ENCODE measurements at places on chromosomes 13 and 19.

DNA sequence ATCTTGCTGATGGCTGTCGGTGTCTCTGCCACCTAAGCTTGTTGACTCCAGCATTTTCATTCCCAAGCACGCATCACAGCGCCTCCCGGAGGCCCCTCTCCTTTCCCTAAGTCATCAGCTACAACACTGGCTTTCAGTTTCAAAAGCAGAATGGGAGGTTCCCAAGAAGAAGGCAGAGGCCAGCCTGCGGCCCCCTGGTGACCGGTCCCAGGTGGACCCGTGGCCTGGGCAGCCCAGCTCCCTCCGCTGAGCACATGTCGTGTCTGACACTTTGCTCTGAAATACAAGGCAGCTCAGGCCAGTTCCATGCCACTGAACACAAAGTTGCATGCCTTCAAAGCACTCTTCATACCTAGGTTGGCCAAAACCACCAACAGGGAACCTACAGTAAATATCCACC is 8.5 kb downstream of the MLLT1 start:
- no peak for DNase-seq

DNA sequence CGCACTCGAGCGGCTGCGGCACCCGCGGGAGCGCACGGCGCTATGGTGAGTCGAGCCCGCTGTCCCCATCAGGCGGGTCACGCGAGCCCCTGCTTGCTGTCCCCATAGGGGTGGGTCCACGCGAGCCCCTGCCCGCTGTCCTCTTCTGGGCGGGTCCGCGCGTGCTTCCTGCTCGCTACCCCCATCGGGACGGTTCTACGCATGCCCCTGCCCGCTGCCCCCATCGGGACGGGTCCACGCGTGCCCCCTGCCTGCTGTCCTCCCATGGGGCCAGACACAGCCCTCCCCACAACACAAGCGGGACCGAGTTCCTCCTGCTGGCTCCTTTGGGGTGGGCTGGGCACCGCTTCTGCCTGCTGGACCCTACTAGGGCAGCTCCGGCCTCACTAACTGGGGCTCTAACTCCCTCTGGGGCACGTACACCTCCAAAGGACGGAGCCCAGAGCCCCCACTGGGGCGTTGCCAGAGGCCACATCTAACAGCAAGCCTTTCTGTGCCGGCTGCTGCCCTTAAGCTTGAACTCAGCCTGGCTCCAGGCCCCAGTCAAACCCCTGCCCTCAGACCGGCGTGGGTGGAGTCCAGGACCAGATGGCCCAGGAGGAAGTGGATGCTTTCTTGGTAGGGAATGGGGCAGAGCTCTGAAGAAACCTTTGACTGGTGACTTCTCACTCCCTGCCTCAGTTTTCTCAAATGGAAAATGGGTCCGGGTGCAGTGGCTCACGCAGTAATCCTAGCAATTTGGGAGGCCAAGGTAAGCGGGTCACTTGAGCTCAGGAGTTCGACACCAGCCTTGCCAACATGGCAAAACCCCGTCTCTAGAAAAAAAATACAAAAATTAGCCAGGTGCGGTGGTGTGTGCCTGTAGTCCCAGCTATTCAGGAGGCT is 722 bp downstream of the COLGALT1 start:
- DNase-seq, result no peak

DNA sequence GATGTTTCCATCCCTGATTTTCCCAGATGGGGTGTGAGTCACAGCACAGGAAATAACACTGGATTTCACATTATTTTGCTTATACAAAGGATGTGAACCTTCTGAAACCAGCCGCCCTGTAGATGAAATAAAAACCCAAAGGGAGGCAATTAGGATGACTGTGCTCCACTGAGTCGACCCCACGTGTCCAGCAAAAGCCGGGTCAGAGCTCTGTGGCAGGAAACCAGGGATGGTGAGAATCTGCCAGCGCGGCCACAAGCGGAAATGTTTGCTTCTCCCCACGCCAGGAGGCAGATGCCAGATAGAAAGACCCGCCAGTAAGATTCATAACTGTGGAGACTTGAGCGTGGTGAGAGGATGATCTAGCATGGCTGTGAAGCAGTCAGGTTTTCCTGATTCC is 764.4 kb downstream of the LIG4 start:
- DNase-seq, result no peak

DNA sequence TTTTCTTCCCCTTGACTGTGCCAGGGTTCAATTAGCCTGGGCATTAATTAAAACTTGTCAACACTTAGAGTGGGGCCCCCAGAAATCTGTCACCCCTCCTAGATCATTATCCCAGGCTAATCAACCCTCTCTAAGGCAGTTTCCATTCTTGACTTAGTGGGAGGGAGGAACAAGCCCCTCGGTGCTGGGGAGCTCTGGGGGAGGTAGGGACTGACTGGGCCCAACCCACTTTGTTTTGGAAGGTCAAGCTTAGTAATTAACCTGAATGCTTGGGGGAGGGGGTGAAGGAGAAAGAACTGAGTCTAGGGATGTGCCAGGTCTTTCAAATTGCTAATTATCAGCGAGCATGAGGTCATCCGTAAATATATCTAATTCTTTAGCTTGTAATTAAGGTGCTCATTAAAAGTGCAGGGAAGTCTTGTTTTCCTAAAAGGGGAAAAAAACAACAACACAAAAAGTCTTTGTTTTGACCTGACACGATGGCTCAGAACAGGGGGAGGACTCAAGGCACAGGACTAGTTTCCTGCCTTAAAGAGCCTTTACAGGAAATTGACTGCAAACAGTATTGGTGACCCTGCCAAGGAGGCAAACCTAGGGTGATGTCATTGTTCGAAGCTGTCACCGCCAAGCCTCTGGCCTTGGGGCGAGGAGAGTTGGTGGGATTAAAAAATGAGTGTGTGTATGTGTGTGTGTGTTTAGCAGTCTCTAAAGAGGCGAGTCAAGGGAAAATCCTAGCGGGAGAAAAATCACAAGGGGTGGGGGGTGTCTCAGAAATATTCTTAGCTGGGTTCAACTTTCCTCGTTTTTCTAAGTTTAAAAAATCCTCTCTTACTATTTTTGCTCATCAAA is 19.4 kb downstream of the ACTN4 start:
- DNase-seq, result no peak

DNA sequence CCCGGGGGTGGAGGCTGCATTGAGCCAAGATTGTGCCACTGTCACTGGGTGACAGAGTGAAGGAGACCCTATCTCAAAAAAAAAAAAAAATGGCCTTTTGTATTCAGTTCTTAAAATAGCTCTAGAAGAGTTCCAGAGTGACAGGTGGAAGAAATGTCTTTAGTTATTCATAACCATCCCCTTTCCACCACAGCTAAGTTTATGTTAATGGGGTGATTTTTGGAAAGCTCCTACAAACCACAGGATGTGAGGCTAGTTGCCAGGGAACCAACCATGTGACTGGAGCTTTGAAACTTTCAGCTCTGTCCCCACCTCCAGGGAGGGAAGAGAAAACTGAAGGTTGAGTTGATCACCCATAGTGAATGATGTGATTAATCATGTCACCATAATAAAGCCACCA is 6.9 kb downstream of the ZNF490 start:
- DNase-seq, result no peak

DNA sequence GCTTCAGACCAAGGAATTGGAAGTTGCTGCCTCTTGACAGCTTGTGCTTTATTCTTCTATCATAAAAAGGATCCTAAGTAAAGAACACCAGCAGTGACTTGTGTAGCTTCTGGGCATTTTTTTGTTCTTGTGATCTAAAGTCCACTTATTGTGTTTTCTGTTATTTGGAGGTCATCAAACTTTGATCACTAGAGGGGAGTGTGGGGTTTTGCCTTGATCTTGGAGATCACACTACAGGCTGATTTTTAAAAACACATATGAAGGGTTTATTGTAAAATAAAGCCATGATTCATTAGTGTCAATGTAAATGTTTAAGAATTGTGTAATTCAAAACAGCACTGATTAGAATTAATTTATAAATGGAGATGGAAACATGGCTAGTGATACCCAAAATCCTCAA is 328.7 kb upstream of the EDNRB start:
- DNase-seq, result no peak

All from Panc1 (cell line).